ENCODE measurements at places on chromosomes 2 and 18. TPM values are rescaled to one million over a fixed set of nuclear protein-coding genes. Genes with fewer than 3 reads are reported as not detected.

- peak; percentile 27 for DNase-seq
Measured at GRCh38 chr18:47931718-47932103, 1.3 kb upstream of the SMAD2 start.

TSPYL6 gene
- polyA plus RNA-seq = 0.21 TPM

- no peak for DNase-seq
Measured at GRCh38 chr2:42602218-42602875, 33.9 kb downstream of the MTA3 start.

TTN gene
- 1.2 TPM for polyA plus RNA-seq

DNA sequence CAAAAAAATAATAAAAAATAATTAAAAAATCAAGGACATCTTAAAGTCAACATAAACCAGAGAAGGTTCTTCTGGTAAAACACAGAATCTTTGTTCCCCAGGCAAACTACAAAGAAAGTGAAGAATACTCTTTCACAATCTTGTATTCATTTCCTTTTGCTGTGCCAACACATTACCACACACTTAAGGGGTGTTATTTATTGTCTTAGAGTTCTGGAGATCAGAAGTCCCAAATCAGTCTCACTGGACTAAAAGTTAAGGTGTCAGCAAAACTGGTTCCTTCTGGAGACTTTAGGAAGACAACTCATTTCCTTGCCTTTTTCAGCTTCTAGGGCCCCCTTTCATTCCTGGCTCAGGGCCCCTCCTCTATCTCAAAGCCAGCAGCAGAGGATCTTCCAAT, 12.2 kb upstream of the CAB39 start:
- no peak for DNase-seq

DNA sequence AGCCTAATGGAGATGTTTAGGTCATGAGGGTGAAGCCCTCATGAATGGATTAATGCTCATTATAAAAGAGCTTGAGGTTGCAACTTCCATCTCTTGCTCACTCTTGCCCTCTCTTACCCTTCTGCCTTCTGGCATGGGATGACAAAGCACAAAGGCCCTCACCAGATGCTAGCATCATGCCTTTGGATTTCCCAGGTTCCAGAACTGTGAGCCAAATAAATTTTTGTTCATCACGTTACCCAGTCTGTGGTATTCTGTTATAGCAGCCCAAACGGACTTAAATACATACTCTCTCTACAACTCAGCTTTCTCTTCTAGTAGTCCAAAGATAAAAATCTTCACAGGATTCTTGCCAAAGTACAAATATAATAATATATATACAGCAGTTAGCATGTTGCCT, 75.8 kb downstream of the LNPK start:
- no peak for DNase-seq

- no peak for DNase-seq
Measured at GRCh38 chr2:174259981-174260380, 11.6 kb upstream of the OLA1 start.

GRCh38 chr18:2513616-2514015, 57.7 kb downstream of the METTL4 start:
- no peak for DNase-seq

DAW1 gene
- 0.72 TPM for polyA plus RNA-seq

- DNase-seq = no peak
Measured at GRCh38 chr2:36058953-36059352, 296.6 kb upstream of the CRIM1 start.

- DNase-seq = no peak
Measured at GRCh38 chr2:39107724-39108273, 13.1 kb downstream of the SOS1 start.

PLCD4 gene
- 7.2 TPM for polyA plus RNA-seq

DNA sequence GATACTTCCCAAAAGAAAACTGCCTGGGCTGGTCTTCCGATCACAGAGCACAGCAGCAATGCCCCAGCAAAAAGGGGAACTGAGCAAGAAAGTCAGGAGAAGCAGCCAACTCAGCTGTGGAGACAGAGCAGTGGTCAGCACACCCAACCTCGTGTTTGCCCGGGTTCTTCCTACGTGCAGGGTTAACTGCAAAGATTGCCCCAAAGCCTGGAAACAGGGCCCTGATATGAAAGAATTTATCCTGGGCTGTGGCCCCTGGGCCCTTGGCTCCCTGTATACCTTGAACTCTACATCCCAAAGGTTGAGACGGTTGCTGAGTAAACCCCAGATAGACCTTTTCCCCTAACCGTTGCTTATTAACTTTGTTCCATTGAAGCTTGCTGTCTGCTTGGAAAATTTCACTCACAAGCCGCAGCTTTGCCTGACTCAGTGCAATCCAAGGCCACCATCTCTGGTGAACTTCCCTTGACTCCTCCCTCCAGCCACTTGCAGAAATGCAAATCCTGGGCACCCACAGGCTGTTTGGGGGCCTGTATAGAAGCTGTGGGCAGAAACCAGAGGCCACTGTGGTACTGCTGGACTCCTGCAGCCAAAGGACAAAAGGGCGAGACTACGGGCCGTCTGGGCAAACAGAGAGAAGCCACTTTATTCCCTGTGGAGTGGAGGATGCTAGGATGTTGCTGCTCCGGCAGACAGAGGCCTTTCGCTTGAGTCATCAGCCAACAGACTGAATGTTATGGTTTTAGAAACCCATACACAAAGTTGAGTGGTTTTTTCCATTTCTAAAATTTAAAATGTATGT, 18.2 kb downstream of the NRP2 start:
- no peak for DNase-seq

DNA sequence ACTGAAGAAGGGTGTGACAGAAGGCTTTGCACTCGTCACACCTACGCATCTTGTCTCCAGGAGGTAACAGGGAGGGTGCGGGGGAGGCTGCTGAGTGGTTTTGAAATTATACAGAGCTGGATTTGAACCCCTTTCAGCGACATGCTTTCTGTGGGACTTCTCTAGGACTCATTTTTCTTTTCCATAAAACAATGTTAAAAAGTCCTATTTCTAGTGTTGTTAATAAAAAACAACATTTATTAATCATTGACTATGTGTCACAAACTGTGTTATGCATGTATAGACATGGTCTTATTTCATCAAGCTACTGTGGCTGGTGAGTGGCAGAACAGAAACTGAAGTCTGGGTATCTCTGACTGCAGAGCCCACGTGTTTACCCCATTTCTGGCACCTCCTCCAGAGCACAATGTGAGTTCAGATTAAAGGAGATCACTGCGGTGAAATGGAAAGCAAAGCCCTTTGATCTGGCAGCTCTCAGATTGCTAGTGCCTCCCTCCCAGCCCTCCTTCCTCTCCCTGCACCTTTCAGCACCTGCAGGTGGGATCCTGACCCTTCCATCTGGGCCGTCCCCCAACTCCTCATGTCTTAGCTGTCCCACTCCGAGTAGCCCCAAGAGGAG, 315.5 kb upstream of the MYT1L start:
- no peak for DNase-seq

DOK6 gene
- 19.1 TPM for polyA plus RNA-seq

DNA sequence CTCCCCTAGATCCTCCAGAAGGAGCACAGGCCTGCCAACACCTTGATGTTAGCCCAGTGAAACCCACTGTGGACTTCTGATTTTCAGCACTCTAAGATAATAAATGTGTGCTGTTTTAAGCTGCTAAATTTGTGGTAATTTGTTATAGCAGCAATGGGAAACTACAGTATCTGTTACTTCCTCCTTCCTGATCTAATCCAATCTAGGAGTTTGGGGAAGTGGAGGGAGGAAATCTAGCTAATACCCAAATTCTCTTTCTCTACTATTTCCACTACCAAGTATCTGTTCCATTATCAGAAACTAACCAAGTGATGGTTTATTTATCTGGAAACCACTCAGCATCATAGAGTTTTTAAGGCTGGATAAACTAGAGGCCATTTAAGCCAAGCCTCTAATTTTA, 64.9 kb downstream of the AFF3 start:
- no peak for DNase-seq

GRCh38 chr2:8684878-8685696, 3.2 kb downstream of the ID2 start:
- peak; percentile 35 for DNase-seq

- DNase-seq = no peak
Measured at GRCh38 chr2:127043367-127044164, 63.4 kb downstream of the BIN1 start.

GAD1 gene
- 0.86 TPM for polyA plus RNA-seq

KCNG2 gene
- polyA plus RNA-seq = 0.48 TPM

GRCh38 chr2:147538088-147538487, 306.7 kb upstream of the ACVR2A start:
- no peak for DNase-seq

PCARE gene
- polyA plus RNA-seq = 0.20 TPM

DNA sequence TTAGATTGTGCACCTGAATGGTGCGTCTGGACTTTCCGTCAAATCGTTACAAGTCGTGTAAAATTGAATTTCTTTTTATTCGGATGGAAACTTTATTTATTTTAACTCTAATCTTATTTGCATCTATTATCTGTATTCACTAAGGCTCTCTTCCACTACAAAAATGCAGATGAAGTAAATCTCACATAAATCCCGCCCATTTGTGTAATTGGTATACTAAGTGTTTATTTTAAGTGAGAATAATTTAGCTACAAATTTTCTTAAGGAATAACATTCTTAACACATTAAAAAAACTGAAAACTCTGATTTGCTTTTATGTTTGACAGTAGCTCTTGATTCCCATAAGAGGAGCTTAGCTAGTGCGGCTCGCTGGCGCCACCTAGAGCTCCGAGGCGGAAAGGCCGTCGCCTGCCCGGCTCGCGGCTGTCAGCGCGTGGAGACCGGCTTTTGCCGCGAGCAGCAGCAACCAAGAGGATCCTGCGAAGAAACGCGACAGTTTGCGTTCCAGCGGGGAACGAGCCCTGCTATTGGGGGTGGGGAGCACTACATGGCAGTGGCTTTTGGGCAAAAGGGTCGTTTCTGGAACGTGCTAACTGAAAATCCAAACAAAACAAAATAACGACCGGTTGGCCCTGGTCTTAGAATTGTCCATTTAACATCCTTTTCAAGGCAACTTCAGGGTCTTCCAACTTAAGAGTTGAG, 6.7 kb downstream of the SP9 start:
- DNase-seq = no peak

GRCh38 chr2:195658541-195658890, 1.5 kb downstream of the SLC39A10 start:
- peak; percentile 23 for DNase-seq

GRCh38 chr18:32771871-32772580, 797 bp downstream of the KLHL14 start:
- no peak for DNase-seq

CENPA gene
- 17.2 TPM for polyA plus RNA-seq

DNA sequence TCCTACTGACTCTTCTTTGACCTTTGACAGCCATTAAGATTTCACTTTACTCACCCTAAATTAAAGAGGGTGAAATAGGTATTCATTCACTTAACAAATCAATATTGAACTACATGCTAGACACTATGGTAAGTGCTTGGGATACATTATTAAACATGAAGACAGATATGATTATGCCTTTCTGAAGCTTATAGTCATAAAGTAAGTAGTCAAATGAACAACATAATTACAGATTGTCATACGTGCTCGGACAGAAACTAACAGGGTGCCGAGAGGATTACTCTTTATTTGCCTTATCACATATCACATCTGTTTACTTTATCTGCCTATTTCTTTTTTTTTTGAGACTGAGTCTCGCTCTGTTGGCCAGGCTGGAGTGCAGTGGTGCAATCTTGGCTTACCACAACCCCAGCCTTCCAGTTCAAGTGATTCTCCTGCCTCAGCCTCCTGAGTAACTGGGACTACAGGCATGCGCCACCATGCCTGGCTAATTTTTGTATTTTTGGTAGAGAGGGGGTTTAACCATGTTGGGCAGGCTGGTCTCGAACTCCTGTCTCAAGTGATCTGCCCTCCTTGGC, 9.8 kb downstream of the ACVR2A start:
- DNase-seq = no peak

LYG1 gene
- 3.0 TPM for polyA plus RNA-seq

GRCh38 chr2:121293450-121294325, 8.7 kb upstream of the TFCP2L1 start:
- DNase-seq = no peak

DNA sequence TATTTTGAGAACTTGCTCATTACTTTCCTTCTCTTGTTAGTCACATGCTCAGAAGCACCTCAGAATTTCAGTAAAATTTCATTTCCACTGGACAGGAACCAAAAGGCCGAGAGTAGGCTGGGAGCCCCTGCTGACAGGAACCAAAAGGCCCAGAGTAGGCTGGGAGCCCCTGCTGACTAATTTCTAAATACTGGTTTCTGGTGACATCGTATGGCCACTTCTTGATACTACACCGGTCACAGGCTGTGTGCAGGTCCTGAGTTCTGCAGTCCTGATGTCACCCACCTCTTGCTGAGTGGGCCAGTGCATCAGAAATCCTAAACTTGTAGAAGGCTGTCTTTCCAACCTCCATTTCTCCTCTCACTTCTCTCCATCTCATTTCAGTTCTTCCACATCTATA, 17.7 kb upstream of the EN1 start:
- no peak for DNase-seq

SIGLEC15 gene
- 0.33 TPM for polyA plus RNA-seq

DNA sequence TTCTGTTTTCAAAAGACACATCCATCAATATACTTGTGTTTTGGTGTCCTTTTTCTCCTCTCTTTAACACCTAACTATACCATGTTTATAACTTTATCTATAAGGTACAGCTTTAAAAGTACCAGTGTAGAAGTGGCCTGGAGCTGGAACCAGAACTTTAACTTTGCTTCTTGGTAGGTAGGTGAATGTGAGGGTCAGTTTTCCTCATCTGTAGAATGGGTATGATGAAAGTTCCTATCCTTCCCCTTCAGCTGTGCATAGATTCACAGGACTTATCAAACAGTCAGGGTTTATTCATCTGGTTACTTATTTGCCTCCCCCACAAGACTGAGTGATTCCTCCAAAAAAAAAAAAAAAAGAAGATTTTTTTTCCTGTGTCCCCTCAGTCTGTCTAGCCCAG, 12.7 kb downstream of the KCTD1 start:
- DNase-seq = no peak

- no peak for DNase-seq
Measured at GRCh38 chr18:22650247-22650646, 232.5 kb upstream of the CTAGE1 start.

DNA sequence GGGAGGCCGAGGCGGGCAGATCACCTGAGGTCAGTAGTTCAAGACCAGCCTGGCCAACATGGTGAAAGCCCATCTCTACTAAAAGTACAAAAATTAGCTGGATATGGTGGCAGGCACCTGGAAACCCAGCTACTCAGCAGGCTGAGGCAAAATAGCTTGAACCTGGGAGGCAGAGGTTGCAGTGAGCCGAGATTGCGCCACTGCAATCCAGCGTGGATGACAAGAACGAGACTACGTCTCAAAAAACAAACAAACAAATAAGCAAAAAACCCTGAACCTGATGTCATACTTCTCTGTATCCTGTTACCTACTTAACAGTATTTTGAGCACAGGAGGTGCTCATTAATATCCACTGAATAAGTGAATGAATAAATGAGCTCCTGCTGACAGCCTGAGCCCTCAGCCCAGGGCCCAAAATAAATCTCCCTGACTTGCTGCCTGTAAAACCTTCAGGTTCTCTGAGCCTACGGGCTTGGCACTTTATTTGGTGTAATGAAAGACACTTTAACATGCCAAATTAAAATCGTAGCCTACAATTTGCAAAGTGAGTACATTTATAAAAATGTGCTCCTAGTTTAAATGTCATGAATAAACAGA, 215.1 kb downstream of the ZNF385B start:
- no peak for DNase-seq

GRCh38 chr2:53103679-53104078, 663.9 kb upstream of the CHAC2 start:
- no peak for DNase-seq

CPO gene
- 1.6 TPM for polyA plus RNA-seq
